ENCODE measurements at places on chromosomes 1 and 21.

DNA sequence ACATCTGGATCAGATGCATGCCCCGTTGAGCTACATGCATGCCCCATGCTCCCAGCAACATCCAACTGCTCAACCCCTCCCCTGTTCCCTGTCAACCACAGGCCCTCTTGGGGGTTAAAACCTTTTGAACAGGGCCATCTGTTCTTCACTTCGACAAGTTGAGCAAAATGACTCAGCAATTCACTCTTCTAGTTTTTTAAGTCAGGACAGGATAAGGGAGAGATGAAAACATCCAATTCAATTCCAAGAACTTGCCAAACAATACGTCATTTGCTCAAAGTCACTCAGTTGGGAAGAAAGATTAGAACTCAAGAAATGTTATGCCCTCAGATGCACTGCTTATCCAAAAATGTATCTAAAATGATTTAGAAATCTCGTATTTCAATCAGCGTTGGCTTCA, 46.1 kb upstream of the MTF2 start:
- no peak for DNase-seq

GRCh38 chr1:169733924-169734323, at the start of gene SELE:
TSS of gene SELE (minus strand) at chr1:169734079. CDS start at chr1:169733612, 467 bp downstream.
- no peak for DNase-seq

DNA sequence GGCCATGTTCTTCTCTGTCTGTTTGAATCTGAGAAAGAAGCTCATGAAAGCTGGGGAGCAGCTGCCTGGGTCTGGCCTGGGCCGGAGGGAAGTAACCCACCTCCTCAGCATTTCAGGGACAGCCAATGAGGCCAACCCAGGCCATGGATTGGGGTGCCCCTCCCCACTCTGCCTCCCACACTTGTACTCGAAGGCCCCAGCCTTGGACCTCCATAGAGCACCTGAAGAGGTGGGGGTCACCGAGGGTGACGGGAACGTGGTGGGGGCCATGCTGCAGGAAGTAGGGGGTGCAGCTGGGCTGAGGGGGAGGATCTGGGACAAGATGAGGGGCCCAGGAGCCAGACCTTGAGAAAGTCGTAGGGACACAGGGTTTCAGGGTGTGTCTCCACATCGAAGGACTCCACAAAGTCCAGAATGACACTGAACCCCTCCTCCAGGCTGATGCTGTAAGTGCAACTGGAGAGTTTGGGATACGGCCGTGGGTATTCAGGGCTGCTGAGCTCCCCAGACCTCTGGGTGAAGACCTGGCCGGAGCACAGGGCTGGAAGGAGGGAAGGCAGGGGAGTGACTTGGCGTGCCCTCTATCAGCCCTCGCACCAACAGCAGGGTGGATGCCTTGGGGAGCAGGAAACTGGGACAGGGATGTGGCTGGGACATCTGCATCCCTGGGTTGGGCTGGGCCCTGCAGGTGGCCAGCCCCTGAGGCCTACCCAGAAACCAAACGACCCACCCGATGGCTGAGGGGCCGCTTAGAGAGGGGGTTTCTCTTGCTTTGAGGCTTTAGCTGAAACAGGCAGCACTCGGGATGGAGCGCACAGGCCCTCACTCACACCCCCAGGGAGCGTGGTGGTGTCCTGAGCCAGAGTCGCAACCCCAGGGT, 3.8 kb downstream of the MASP2 start:
- no peak for DNase-seq

DNA sequence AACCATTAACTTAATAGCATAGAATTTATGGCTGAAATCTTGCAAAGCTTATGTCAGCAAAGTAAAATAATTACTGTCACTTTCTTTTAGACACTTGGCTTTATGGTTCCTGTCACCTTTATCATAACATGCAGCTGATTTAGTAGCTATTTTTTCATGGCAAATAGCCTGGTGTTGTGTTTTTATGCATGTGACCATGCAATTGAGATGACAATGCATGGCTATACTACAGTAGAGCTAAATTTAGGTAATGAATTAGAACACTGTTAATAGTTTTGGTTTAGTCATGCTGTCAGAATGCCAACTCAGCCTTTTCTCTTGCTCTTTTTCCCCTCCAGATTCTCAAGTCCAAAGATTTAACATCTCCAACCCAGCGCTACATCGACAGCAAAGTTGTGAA, 88.6 kb downstream of the TGFB2 start:
- no peak for DNase-seq

DNA sequence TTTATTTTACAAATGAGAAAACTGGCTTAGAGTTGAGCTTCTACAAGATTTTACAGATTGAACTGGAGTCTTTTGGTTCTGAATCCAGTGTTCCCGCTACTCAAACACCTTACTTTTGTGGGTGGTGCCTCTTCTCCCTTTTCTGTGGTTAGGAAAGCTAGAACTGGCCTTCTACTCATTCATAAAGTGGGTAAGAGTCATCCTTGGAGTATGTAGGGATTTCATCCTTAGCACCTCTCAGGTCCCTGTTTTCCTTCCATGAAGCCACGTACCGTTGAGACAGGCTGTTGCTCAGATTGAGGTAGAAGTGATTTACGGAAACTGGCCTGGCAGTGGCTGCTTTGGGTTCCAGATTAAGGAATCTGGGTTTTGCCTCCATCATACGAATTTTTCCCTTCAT, 35.8 kb downstream of the WNT4 start:
- no peak for DNase-seq

DNA sequence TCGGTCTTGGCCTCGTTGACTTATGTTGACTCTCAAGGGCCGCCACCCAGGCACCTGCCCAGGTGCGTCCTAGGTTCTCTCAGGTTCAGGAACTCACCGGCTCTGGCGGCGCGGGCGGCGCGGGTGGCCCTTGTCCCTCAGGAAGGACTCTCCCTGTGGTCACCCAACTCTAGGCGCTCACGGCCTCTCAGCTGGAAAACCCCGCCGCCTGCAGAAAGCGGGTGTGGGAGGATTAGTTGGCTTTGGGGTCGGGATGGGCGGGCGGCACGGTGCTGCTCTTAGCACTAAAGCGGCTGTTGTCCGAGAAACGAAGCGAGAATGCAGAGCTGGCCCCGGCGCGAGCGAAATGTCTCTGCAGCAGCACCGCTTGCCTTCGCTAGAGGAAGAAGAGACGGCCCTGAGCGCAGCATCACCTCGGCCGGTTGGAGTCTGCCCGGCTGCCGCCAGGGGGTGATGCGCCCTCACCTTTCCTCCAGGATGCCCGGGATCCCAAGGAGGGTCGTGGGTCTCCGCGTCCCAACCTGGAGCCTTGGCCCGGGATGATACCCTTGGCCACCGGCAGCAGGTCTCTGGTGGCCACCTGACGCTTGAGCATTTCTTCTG, 8.1 kb upstream of the TADA1 start:
- no peak for DNase-seq

DNA sequence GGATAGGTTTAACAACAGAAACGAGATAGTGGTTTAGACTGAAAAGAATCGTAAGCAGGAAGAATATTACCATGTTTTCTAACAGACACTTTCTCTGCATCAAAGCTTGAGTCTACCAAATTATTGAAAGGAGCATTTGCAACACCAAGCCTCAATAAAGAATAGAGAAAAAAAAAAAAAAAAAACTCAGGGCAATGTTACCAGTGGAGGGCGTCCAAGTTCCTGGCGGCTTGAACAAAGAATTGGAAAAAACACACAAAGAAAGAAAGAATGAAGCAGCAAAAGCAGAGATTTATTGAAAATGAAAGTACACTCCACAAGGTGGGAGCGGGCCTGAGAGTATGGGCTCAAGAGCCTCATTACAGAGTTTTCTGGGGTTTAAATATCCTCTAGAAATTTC, 686.5 kb upstream of the ADGRL2 start:
- DNase-seq, result no peak

DNA sequence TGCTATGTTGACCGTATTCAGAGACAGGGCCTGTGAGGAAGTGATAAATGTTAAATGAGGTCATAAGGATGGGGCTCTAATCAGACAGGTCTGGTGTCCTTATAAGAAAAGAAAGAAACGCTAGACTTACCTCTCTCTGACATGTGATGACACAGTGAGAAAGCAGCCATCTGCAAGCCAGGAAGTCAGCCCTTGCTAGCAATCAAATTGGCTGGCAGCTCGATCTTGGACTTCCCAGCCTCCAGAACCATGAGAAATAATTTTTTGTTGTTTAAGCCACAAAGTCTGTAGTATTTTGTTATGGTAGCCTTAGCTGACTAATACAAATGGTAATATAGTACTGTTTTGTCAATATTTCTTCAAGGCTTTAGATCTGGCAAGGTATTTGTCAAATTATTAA, 25.1 kb upstream of the AGL start:
- DNase-seq, result no peak

GRCh38 chr1:157472056-157472701, 80.1 kb downstream of the FCRL5 start:
- no peak for DNase-seq
